Stimulated activated CD8-positive, alpha-beta memory T cell treated with anti-CD3 and anti-CD28 coated beads, Interleukin-7, amount 100 ng/mL, for 24 hours (primary cell): ENCODE measurements at places on chromosomes 13 and 19.

DNA sequence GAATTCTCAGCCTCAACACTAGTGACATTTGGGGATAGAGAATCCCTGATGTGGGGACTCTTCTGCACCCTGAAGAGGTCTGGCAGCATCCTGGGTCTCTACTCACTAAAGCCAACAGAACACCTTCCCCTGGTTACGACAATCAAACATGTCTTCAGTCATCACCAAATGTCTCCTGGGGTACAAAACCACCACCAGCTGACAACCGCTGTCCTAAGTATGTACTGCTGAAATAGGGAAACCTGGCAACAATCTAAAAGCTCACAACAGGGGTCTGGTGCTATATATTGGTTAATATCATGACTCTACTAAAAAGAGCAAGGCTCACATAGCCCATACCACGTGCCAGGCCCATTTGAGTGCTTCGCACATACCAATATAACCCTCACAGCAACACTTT lies 13.4 kb downstream of the AKT2 start:
- no peak for DNase-seq

DNA sequence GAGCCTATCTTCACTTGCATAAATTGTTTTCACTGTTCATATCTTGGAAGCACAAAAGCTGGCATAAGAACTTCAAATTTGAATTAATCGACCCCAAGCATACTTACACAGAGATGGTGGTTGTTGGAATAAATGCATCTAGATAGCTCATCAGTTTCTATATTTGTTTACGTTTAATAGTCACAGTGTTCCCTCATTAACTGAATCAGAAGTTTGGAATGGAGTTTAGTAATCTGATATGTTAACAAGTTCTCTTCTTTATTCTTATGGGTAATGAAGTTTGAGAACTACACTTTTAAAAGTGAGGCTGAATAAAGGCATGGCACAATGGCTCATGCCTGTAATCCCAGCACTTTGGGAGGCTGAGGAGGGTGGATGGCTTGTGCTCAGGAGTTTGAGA lies 886.7 kb upstream of the PCDH20 start:
- DNase-seq = no peak

GRCh38 chr13:105579821-105580710 lies 955.4 kb downstream of the EFNB2 start:
- DNase-seq = no peak

- no peak for DNase-seq
Measured at GRCh38 chr19:3893509-3894179, 13.2 kb downstream of the ATCAY start.

DNA sequence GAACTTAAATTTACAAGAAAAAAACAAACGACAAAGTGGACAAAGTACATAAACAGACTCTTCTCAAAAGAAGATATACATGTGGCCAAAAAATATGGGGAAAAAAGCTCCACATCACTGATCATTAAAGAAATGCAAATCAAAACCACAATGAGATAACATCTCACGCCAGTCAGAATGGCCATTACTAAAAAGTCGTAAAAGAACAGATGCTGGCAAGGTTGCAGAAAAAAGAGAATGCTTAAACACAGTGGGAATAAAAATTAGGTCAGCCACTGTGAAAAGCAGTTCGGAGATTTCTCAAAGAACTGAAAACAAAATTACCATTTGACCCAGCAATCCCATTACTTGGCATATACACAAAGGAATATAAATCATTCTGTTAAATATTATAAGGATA lies 132.7 kb downstream of the UGGT2 start:
- DNase-seq = no peak

GRCh38 chr13:61546413-61546812 lies 130.8 kb upstream of the PCDH20 start:
- no peak for DNase-seq

- DNase-seq = no peak
Measured at GRCh38 chr19:17379221-17379631, 2.1 kb upstream of the PLVAP start.

DNA sequence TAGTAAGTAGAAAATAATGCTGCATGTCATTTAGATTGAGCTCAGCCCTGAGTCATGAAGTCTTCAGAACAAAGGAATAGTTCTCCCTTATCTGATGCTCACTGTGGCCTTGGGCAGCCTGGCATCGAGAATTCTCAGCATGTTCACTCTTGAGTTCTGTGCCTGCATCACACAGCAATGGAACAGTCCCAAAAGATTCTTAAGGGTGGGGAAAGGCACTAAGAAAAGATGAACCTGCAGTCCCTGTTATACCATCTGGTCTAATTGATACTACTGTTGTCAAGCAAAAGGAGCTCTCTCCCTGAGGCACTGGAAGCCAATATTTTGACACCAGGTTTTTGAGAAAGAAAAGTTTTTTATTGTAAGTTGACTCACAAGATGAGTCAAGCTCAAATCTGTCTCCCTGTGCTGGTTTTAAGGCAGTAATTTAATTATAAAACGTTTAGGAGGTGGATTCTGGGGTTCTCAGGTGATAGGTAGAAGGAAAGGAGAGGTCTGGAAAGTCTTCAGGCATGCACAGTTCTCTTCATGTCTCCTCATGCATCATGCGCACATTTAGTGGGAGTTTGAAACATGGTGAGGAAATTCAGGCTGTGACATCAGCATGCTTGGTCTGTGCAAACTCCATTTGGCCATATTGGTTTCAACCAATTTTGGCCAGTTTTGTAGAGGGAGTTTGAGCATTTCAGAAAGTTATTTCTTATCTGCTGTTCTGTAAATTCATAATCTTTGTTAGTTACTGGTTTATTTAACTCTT lies 38.1 kb upstream of the ZNF766 start:
- DNase-seq = no peak

GRCh38 chr19:38676023-38676877 lies 28.8 kb downstream of the ACTN4 start:
- DNase-seq = no peak

DNA sequence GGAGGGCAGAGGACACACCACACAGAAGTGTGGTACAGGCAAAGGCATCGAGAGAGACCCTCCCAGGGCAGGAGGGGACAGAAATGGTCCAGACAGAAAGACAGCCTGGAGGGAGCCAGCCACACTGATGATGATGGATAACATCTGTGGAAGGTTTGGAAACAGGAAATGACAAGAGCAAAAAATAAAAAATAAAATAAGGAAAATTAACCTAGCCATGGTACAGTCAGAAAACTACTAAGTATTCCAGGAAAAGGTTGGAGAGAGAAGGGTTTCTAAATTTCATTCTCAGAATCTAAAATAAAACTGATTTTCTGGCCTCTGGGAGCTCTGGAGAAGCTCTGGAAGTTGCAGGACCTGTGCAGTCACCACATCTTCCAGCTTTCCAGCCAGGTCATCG lies 115.2 kb upstream of the VSTM2B start:
- no peak for DNase-seq

- no peak for DNase-seq
Measured at GRCh38 chr13:53368948-53369347, 340.3 kb downstream of the OLFM4 start.

DNA sequence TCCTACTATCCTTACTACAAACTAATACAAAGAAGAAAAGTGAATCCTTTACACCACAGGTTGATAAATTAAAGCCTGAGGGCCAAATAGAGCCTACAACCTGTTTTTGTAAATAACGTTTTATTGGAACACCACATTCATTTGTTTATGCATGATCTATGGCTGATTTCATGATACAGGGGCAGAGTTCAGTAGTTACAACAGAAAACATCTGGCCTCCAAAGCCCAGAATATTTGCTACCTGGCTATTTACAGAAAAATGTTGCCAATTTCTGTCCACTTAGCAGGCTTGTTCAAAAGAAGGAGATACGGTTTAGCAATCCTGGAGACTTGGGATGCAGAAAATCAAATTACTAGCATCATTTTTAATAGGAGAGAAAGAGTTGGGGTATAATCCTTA lies 24.1 kb downstream of the DCT start:
- DNase-seq = no peak

DNA sequence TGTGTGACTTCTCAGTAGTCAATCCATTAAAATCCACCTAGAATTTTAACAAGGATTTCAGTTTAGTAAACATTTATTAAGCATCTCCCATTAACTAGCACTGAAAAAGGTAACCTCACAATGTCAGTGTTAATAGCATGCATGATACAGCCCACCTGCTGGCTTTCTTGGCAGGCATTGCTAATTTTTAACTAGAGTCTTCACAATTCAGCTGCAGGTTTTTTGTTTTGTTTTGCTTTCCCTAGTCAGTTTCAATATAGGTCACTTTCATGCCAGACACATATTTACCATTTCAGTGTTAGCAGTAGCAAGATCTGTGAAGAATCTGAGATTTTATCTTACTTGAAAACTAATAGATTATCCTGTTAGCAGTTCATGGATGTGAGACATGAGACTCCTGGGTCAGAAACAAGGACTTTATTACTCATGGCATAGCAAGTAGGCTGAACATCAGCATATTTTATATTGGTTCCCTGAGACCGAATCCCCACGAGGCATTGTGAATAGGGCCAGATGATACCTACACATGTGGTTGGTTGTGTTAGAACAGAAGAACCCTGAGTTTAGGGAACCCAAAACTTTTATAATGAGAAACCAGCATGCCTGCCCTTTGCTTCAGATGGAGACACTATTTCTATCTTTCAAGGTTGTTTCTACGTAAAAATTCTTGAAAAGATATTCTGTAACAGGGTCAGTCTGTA lies 198.0 kb upstream of the HTR2A start:
- no peak for DNase-seq

GRCh38 chr13:98473788-98474144 lies 103.1 kb downstream of the STK24 start:
- no peak for DNase-seq

DNA sequence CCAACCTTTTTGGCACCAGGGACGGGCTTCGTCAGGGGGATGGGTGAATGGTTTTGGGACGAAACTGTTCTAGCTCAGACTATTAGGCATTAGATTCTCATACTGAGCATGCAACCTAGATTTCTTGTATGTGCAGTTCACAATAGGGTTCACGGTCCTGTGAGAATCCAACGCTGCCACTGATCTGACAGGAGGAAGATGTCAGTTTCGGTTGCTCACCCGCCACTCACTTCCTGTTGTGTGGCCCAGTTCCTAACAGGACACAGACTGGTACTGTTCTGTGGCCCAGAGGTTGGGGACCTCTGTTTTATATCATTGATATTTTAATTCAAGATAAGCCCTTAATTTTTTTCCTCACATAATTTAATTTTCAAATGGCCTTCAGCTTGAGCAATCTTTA lies 26.7 kb upstream of the TDRD3 start:
- DNase-seq = no peak

DNA sequence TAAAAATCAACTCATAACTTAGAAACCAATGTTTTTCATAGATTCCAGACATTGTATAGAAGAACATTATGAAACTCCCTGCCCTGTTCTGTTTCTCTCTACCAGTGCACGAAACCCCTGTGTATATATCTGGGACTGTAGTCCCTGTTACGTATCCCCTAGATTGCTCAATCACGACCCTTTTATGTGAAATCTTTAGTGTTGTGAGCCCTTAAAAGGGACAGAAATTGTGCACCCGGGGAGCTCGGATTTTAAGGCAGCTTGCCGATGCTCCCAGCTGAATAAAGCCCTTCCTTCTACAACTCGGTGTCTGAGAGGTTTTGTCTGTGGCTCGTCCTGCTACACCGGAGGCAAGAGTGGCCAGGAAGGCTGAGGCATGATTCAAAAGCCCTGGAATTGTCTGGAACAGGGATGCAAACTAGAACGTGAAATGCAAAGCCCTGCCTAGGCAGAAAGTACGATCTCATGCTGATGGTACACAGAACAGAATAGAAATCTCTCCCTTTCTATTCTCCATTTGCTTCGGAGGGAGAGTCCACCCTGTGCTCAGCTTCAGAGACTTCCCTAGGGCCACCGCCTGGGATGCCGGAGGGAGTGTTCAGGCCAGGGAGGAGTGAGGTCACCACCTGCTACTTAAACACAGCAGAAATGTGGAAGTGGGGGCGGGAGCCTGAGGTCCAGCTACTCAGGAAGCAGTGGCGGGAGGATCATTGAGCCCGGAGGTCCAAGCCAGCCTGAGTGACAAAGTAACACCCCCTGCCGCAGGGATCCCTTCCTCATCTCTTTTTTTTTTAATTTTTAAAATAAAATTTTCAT lies 758 bp upstream of the ZNF888 start:
- DNase-seq = no peak

- DNase-seq = no peak
Measured at GRCh38 chr19:55550321-55550650, 4.9 kb upstream of the SBK3 start.

DNA sequence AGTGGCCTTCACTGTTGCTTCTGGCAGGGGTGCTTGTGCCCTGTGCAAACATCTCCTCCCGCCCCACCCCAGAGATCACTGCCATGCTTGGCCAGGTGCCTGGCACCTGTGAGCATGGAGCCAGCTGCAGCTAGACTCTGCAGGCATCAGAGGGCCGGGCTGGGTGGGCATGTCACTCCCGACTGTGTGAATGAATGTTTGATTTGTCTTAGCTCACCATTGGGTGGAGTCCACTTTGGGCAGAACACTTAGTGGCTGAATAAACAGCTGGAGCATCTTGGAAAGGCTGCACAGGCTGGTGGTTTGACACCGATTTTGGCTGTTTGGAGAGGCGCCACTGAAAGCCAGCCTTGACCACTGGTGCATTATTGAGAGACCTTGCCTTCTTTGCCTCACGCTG lies 267.3 kb downstream of the DLEU7 start:
- no peak for DNase-seq

GRCh38 chr19:58562122-58563033 lies 4.0 kb upstream of the UBE2M start:
- DNase-seq = no peak

DNA sequence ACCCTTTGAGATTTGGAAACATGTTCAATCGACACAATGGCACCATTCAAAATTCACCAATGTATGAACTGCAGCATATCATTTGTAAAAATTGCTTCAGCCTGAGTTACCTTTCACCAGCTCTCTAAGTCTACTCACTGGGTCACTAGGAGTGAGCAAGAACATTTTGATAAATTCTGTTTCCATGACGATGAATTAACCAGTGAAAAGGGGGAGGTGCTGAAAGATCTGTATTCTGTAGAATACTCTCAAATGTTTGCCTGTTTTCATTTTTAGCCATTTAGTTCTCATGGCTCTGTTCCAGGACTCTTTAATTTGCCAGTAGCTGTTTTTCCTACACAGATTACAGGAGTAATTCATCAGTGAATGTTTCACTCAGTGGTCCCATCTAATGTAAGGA lies 883.4 kb downstream of the DIAPH3 start:
- no peak for DNase-seq

DNA sequence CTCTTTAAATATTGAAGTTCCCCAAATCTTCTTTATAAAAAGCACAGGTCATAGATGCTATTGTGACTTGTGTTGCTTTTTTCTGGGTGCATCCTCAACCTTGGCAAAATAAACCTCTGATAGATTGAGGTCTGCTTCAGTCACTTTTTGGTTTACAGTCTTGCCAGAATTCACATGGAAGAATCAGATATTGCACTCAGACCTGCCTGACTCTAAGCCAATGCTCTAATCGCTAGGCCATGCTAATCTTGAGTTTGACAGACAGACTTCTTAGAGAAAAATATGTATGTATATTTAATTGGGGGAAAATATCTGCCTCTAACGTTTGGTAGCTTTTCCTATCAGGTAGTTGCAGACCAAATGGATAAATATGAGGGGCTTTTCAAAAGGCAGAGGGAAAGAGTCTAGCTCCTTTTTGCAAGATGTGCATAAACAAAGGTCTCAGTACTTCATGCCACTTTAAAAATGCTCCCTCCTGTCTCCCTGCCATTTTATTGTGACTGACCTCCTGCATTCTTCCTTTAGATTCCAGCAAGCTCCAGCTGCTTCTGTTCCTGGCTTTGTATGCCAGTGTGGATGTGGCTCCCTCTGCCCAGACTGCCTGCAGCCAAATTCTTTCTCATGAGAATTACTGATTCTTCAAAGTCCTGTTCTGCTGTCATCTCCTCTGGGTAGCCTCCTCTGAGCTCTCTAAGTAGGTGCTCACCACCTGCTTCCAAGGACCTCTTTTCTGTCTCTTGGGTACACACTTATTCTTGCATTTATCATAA lies 42.4 kb upstream of the RFC3 start:
- no peak for DNase-seq
